ENCODE measurements at places on chromosomes 1 and 21.

GRCh38 chr1:87464022-87464490, 135.4 kb downstream of the LMO4 start:
- DNase-seq: no peak

DNA sequence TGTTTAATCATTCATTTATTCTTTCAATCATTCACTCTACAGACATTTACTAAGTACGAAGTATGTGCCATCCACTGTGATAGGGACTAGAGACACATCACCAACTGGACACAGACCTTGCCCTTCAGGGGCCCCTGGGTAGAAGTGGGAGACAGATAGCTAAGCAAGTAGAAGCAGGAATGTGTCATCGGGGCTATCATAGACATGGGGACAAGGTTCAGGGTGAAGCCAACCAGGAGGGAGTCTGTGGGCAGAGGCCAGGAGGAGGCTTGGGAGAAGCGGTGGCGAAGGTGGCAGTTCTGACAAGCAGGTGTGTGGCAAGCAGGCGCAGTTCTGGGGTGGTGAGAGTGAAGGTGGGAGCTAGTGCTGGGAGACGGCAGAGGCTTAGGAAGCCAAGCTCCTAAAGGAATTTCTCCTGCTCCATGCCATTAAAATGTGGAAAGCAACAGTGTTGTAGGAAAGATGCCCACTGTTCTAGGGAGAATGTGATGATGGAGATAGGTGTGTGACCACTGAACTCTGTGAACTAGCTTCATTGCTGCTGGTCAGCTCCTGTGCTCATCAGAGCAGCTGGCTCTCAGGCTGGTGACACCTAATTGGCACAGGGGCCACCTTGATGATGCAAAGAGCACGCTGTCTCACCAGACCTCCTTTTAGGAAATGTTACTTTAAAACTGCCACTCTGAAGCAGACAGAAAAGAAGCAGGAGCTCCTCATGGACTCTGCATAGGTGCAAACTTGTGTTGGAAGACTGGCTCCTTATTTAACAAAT, 79.7 kb upstream of the LPGAT1 start:
- DNase-seq: no peak

GRCh38 chr1:78760858-78761257, 111.2 kb downstream of the IFI44 start:
- peak; percentile 4 for DNase-seq

- no peak for DNase-seq
These were observed 39.6 kb upstream of the LDLRAP1 start for GRCh38 chr1:25503551-25504426.

DNA sequence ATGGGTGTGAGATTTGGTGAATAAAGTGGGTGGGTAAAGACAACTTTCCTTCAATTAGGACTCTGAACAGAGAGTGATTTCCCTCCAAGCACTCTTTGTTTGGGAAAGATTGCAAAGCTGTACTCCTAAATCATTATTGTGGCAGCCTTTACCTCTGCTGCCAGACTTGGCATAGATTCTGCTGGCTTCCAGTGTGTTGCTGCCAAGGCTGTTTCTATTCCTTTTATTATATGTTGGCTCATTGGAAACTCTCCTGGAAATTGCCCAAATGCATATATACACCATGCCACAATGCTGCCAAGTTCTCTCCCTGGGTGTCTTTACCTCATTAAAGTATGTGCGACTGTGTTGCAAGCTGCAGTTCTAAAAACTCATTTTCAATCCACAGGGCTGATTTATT, 668.0 kb downstream of the MRPL39 start:
- DNase-seq: no peak

DNA sequence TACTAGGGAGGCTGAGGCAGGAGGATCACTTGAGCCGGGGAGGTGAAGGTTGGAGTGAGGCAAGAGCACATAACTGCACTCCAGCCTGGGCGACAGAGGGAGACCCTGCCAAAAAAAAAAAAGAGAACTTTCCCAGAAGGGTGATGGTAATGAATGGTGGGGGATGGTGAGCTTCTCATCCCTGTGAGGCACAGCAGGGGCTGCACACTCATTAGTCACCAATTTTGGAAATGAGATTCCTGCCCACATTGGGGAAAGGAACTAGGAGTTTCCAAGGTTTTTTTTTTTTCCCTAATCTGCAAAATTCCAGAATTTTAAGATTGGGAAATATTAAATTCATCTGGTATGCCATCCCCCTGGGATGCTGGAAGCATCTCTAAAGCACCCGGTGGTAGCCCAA, 50.2 kb upstream of the SSBP3 start:
- DNase-seq: peak; percentile 56

- DNase-seq: no peak
These were observed 38.8 kb upstream of the TNFSF4 start for GRCh38 chr1:173245892-173246291.

GRCh38 chr1:68230484-68230802, 1.9 kb downstream of the WLS start:
- no peak for DNase-seq

DNA sequence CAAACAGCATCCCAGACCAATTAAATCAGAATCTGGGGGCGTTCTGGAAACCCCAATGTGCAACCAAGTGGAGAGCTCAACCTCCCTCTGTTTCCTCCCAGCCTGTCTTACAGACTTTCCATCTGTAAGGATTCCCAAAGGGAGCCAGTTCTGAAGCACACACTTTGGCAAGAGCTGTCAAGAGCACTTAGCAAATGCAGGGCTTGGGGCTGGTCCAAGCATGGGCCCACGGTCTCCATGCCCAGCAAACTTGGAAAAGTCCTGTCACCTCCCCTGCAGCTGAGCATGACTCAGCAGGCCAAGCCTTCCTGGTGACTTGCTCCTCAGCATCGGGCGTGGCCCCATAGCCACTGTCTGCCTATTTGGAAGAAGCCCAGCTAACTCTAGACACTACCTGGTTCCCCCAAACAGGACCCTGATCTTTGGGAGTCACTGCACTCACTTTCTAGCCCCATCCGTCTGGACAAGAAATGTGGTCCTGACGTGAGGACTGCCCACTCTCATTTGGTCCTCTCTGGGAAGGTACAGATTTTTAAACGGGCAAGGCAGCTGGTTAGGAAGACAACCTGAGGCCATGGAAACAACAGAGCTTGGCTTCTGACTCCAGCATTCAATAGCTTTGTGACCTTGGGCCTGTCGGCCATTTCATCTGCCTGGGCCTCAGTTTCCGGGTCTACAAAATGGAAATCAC, 16.9 kb downstream of the SLC2A1 start:
- DNase-seq: no peak

DNA sequence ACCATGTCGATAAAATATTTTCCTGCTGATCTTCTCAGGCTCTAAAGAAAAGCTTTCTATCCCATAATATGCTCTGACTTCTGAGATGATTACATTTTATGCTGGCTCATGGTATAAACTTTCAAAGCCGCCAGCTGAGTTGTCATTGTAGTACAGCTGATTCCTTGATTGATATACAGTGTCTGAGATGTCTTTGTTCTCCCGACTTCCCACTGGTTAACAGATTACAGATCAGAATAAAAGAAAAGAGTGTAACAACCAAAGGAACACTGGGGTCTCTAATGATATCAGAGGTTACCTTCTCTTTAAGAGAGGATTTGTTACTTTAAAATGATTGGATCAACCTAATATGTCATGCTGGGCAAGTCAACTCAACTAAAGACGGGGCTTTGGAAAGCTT, 485.4 kb upstream of the LRRC7 start:
- DNase-seq: no peak

- DNase-seq: no peak
These were observed 31.3 kb upstream of the KCNA2 start for GRCh38 chr1:110637475-110637874.

- no peak for DNase-seq
These were observed 20.4 kb downstream of the PRPF38A start for GRCh38 chr1:52424813-52425212.

GRCh38 chr21:17597680-17598079, 15.0 kb downstream of the BTG3 start:
- no peak for DNase-seq

GRCh38 chr1:201460814-201461644, 8.0 kb downstream of the PHLDA3 start:
- DNase-seq: peak; percentile 82

DNA sequence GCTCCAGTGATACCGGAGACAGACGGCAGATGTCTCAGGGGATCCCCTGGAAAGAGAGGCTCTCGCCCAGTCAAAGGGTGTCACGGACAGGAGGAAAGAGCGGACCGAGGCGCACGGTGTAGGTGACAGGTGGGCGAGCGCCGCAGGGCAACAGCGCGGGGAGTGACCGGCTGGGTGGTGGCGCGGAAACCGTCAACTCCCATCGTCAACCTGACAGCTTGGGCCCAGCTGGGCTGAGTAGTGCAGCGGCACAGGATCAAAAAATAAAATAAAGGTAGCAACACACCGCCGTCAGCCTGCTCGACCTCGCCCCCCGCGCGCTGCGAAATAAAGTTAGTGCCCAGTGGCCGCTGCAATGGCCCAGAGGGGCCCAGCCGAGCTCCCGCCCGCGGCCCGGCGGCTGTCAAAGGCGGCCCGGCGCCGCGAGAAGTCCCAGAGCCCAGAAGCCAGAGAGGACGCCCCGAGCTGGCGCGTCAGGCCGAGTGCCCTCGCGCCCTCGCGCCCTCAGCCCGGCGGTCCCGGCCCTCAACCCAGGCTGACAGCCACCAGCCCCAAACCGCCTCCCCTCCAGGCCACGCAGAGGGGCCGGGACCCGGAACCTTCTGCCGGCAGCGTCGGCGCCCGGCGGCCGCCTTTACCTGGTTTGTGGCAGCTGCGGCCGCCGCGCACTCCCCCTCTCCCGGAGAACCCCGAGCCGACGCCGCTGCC, at the start of gene LYST:
TSS of gene LYST (minus strand) at position 702 of the 708 bp plus-strand sequence. CDS start 36,489 bp downstream, outside the sequence.
- DNase-seq: no peak

GRCh38 chr1:201214886-201215285, 24.3 kb downstream of the IGFN1 start:
- no peak for DNase-seq

GRCh38 chr1:67469431-67469830, 39.2 kb upstream of the SERBP1 start:
- DNase-seq: no peak

- DNase-seq: peak; percentile 76
These were observed 131.0 kb downstream of the TGFBR3 start for GRCh38 chr1:91754816-91755580.

- DNase-seq: no peak
These were observed 55.0 kb downstream of the TTC3 start for GRCh38 chr21:37128076-37128475.

- DNase-seq: no peak
These were observed 2.7 kb upstream of the NHLH1 start for GRCh38 chr1:160363951-160364735.

DNA sequence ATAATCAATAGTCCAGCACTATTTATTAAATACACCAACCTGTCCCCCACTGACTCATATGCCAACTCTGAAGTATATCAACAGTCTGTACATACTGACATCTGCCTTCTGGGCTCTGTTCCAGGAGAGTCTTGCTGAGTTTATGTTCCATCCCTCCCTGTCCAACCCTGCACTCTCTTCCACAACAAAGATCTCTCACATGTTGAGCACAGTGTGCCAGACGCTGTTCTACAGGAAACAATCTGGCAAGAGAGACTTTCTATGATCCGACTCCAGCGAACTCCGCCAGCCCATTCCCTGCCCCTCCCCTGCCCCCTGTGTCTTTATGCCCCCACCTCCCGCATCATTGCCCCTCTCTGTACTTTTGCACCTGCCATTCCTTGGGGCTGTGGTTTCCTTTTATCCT, 3.4 kb downstream of the LACTBL1 start:
- DNase-seq: peak; percentile 39

GRCh38 chr1:219298571-219299148, 125.0 kb downstream of the LYPLAL1 start:
- peak; percentile 46 for DNase-seq

- DNase-seq: peak; percentile 53
These were observed 41.6 kb downstream of the NSL1 start for GRCh38 chr1:212749821-212750535.

- DNase-seq: no peak
These were observed 163.8 kb downstream of the ZSCAN20 start for GRCh38 chr1:33636209-33636608.

GRCh38 chr1:204319027-204319426, 40.7 kb downstream of the PLEKHA6 start:
- no peak for DNase-seq

DNA sequence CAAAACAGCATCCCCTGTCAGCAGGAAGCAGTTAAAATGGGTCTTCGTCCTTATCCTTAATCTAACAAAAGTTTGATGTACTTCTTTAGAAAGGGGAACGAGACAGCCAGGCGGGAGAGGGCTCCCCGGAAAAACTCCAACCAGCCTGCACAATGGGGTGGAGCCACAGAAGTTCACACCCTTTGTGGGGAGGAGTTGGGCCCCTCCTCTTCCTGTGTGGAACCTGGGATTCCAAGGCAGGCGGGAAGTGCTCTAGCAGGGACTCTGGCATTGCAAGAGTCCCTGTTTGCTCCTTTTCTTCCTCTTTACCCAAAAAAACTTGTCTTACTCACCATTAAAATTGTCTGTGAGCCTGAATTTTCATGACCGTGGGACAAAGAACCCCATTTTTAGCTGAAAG, 47.7 kb downstream of the FCRL5 start:
- DNase-seq: no peak

GRCh38 chr1:62045574-62045973, 149.1 kb upstream of the L1TD1 start:
- DNase-seq: no peak

DNA sequence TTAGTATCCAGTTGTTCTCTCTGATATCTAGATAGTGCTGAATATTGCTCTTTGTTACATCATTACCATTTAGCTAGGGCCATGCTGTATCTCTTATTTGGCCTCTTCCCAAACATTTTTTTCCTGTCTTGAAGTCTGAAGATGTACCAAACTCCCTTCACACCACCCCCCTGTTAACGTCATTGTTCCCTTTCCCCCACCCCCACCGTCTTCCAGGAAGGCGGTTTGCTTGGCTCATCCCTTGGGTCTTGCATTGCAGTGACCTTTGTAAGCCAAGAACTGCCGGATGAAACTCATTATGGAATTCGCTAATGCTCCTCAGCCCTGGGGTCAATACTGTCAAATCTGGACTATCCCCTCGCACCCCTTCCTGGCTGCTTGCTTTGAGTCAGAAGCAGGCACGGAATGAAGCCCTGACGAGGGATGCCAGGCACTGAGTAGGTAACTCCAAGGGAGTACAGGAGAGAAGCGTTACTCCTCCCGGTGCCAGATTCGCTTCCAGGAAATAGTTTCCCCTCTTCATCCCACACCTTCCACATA, 283.1 kb downstream of the TM2D1 start:
- no peak for DNase-seq

GRCh38 chr1:32743380-32744070, 41.0 kb upstream of the SYNC start:
- no peak for DNase-seq

DNA sequence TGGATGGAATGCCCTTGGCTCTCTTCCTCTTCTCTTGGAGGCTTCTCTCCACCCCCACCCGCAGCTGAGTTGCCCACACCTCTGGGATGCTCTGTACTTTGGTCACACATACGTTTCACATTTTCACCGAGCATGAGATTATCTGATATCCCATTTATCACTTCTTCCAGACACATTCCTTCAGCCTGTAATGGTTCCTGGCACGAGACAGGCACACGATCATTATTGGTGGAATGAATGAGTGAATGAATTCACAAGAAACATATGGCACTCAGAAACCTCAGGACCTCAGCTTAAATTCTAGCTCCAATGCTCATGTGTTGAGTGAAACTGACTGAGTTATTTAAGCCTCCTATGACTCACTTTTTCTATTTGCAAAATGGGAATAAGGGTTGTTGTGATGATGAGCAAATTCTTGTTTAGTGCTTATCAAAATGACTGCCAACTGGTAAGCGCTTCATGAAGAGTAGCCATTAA, 242.7 kb upstream of the JUN start:
- peak; percentile 98 for DNase-seq

- no peak for DNase-seq
These were observed 34.6 kb upstream of the FHAD1 start for GRCh38 chr1:15212216-15212953.

Data from fibroblast of skin of left biceps (primary cell).